RCC 7860 (cell line): ENCODE measurements at places on chromosomes 3 and 15.

- no peak for DNase-seq
Observed at GRCh38 chr3:171187706-171188290, 161.3 kb upstream of the SLC2A2 start.

- no peak for DNase-seq
Observed at GRCh38 chr3:129605922-129606635, 397 bp downstream of the PLXND1 start.

GRCh38 chr3:128727996-128728395 lies 2.0 kb downstream of the RAB7A start:
- no peak for DNase-seq

GRCh38 chr3:16122661-16123060 lies 51.8 kb upstream of the GALNT15 start:
- no peak for DNase-seq

- DNase-seq: no peak
Observed at GRCh38 chr3:157058392-157059071, 101.4 kb downstream of the CCNL1 start.

DNA sequence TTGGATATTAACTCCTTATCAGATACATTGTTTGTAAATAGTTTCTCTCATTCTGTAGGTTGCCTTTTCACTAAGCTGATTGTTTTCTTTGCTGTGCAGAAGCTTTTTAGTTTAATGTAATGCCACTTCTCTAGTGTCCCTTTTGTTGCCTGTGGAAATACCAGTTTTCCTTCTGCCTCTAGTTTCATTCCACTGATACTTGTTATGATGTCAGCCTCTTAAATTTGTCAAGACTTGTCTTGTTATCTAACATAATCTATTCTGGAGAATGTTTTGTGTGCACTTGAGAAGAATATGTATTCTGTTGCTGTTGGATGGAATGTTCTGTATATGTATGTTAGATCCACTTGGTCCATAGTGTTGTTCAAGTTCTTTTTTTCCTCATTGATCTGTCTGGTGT lies 18.0 kb upstream of the CEP152 start:
- DNase-seq: no peak

DNA sequence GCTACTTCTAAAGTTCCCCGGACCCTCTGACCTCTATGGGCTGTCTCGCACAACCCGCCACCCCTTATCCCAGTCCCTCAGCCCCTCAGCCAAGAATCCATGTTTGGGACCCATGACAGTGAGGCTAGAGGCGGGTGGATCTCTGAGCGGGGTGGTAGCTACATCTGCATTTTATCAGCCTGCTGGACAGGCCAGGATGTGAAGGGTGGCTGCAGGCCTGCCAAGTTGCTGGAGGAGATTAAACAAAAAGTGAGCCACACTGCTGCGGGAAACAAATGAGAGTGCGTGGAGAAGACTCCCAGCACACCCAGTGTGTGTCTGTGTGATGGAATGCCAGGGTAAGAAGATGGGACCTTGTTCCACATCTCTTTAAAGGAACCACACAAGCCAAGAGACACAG lies 51.1 kb upstream of the SPATA12 start:
- no peak for DNase-seq

DNA sequence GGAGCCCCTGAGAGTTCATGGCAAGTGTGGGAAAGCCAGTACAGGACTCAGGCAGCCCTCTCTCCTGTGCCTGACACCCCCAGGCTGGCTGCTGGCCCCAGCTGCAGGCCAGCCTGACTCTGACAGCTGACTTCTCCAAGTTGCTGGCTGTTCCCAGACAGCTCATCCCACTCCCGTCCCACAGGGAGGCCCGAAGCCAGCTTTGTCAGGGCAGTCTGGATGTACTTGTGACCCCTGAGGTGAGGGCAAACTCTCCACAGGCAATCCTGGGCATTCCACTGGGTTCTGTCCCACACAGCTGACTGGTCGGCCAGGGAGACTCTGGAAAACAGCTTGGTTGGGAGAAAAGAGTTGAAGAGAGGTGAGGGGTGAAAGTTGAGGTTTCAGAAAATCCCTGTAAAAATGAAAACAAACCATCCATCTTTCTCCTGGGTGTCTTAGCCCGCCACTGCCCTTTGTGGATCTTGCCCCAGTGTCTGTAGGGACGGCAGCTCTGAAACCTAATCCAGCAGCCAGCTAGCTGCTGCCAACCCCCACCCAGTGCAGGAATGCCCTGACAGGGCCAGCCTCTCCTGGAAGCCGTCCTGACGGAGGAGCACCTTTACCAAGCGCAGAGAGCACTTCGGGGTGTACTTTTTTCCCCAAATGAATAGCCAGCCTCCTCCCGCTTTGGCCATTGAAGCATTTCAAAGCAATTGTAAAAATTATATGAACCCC lies 87.9 kb downstream of the DNAJB8 start:
- no peak for DNase-seq

DNA sequence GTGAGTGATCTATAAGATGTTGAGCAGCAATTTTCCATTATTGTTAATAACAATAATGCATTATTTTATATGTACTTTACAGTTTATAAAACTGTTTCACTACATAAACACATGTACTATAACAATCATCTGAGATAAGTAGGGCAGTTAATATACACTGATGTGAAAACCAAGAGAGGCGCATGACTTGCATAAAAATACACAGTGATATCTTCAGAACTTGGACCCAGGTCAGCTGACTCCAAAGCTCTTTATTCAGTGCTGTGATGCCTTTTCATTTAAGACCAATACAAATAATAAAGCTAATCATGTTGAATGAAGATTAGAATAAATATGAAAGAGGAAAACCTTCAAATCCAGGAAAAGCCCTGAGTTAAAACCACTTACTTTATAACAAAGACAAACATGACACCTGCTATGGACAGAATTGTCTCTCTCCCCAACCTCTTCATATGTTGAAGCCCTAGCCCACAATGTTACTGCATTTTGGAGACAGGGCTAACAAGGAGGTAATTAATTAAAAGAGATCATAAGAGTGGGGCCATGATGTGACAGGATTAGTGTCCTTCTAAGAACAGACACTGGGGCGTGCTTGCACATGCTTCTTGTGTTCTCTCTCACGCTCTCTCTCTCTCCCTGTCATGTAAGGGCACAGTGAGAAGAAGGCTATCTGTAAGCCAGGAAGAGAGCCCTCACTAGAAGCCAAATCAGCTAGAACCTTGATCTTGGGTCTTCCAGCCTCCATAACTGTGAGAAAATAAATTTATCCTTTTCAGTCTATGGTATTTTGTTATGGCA lies 55.8 kb upstream of the TSPAN3 start:
- DNase-seq: no peak

DNA sequence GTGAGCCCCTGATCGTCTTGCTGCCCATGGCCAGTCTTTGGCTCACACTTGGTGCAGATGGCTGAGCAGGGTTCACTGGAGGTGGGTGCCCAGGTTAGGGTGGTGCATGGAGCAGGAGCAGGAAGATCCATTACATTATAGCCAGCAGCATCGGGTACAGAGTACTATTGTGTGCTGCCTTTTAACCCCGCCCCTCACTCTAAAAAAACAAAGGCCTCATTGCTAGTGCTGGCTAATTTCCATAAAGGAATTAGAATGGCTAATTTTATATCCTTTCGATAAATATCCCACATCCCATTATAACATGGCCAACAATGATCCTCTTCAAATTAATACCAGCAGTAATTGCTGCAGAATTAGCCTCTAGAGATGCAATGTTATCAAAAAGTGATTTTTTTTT lies 45.8 kb upstream of the PPP4R2 start:
- no peak for DNase-seq

DNA sequence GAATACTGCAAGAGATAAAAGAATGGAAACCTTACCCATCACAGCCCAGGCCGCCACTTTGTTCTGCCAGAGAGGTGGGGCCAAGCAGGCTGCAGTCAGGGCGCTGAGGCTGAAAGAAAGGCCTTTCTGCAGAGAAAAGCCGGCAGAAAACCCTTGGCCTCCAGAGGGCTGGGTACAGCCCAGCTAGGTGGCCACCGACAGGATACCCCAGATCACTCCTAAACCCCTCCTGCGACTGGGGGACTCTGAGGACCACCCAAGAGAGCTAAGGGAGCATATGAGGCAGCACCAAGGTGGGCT lies 69.3 kb downstream of the SMAD6 start:
- DNase-seq: no peak

DNA sequence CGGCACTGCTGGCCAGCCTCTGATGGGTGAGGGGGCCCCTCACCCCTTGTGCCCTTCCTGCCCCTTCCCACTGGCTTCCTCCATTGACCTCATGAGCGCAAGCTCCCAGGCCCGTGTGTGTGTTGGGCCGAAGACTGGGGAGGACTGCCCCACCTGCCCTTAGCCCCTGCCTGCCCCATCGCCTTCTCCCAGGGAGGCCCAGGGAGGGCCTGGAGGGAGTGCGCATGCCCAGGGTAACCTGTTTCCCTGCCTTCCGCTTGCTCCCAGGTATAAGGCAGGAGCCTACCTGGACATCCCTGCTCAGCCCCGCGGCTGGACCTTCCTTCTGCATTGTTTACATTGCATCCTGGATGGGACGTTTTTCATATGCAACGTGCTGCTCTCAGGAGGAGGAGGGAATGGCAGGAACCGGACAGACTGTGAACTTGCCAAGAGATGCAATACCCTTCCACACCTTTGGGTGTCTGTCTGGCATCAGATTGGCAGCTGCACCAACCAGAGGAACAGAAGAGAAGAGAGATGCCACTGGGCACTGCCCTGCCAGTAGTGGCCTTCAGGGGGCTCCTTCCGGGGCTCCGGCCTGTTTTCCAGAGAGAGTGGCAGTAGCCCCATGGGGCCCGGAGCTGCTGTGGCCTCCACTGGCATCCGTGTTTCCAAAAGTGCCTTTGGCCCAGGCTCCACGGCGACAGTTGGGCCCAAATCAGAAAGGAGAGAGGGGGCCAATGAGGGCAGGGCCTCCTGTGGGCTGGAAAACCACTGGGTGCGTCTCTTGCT lies 8.8 kb downstream of the DLL4 start:
- peak; percentile 61 for DNase-seq

DNA sequence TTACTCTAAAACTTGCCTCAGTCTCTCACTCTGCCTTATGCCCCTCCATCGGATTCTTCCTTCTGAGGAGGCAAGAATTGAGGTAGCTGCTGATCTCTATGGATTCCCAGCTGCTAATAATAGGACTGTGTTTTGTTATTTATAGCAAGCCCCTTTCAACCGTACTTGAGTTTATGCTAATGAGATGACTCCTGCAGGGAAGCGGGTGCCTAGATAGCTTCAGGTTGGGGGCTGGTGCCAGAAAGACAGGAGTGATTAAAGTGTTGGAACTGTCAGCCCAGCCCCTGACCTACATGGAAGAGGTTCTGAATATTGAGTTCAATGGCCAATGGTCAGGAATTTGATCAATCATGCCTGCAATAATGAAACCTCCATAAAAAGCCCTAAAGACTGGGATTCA lies 21.8 kb upstream of the LIMD1 start:
- DNase-seq: no peak

GRCh38 chr15:27222479-27222878 lies 251.5 kb downstream of the GABRG3 start:
- peak; percentile 94 for DNase-seq
